ENCODE measurements at places on chromosomes 16 and 17.
A peak's percentile ranks its signal among the peaks of the same experiment; 100 is the strongest.

DNA sequence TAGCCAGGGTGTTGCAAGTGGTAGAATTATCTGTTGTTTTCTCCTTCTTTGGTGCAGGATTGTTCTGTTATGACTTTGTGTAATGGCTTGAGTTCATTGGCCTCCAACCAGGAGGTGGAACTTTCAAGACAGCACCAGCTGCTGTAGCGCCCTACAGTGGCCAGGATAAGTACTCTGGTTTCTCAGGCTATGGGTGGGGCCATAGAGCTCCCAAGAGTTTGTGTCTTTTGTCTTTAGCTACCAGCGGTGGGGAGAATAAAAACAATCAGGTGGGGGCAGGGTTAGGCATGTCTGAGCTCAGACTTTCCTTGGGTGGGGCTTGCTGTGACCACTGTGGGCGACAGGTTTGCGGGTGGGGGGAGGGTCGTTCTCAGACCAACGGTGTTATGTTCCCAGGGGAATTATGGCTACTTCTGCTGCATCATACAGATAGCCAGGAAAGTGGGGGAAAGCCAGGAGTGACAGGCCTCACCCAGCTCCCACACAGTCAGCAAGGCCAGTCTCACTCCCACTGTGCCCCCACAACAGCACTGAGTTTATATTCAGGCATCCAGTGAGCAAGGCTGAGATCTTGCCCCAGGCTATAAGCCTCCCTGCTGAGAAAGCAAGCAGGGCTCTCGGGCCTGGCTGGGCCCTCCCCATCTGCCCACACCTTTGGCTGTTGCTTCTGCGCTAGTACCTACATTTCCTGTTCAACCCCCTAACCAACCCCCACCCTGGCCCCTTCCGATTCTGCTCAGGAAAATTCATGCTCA lies 15.4 kb downstream of the ABCA10 start:
- no peak for DNase-seq

GRCh38 chr16:25691519-25692091 lies at the start of gene HS3ST4:
TSS of gene HS3ST4 (plus strand) at chr16:25691959.
- DNase-seq, result no peak

- peak; percentile 74 for DNase-seq
Measured at GRCh38 chr16:31177136-31177535, 2.8 kb upstream of the FUS start.

- DNase-seq, result no peak
Measured at GRCh38 chr17:16419074-16419928, 3.9 kb downstream of the TRPV2 start.

DNA sequence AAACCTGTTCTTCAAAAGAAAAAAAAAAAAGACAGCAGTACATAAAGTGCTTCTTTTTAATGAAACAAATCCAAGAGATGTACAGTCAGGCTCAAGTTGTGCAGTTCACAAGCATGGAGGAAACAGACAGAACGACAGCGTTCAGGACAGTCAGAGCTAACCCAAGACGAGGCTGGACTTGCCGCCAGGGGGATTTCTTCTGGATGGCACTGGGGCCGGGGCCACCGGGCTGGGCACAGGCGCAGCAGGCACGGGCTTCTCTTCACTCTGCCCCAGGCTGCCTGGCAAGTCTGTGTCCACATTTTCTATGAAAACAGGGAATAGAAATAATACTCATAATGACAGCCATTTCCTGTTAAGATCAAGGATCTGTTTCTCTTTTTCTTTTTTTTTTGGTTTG lies 4.4 kb upstream of the NT5C start:
- DNase-seq, result no peak

DNA sequence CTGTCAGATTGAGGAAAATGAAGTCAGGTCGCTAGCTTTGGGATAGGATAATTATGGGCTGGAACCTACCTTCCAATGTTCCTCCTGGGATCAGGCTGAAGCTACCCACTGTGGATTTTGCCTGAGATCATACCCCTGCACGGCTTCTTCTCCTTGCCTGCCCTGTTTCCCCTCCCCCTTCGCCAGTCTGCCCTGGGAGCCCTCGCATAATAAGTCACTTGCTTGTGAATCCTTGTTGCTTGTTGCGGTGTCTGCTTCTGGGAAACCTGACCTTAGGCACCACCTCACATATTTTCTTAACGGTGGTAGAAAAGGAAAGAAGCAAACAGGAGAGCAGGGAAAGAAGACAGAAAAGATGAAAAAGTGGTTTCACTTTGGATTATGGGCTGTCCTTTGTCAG lies 13.3 kb upstream of the PMP22 start:
- DNase-seq, result no peak

- DNase-seq, result no peak
Measured at GRCh38 chr17:15662681-15663080, 21.4 kb downstream of the TRIM16 start.

GRCh38 chr16:72172105-72173034 lies at the start of gene PMFBP1:
TSS of gene PMFBP1 (minus strand) at chr16:72172155. CDS start at chr16:72171208, 947 bp downstream.
- peak; percentile 18 for DNase-seq

DNA sequence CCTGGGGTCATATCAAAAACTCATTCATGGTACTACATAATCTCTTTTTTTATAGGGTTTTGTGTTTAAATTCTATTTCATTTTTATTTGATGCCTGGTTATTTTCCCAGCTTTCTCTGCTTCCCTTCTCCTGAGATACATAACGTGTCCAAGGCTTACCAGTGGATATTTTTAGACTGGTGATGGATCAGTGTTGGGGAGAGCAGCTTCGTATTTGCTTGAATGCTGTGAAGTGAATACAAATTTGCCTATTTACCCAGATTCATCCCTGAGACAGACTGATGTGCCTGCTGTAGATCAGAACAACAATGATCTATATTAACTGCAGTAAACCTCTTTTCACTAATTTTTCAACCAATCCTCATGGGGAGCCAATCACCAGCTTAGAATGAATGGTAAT lies 43.2 kb upstream of the FOXJ1 start:
- DNase-seq, result no peak

DNA sequence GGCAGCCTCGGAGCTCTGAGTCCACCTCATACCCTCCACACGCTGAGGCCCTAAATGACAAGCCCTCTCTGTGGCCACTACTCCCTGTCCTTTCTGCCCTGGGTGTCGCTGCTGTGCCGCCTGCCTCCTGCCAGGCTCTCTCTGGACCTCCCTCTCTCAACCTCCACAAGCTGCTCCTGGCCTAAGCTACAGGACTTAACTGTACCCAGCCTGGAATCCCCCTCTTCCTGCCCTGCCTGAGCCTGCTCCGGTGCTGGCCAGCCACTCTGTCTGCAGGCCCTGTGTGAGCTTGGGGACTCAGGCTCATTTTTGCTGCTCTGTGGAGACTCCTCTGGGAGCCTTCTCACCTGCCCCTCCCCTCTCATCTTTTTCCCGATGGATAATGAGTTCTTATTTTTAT lies 21.5 kb downstream of the IFT140 start:
- DNase-seq, result no peak

DNA sequence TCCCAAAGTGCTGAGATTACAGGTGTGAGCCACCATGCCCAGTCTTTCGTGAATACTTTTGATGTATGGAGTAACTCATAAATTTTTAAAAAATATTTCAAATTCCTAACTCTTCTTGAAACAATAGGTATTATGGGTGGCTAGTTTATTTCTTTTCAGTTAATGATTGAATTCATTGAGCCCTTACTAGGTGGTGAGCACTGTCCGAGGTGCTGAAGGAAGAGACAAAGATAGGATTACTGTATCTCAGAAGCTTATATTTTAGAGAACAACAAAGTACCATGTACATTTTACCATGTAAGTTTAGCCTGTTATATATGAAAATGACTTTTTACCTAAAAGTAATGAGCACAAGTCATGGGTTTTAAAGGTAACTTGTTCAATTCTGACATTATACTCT lies 418.3 kb downstream of the NPIPA7 start:
- DNase-seq, result no peak
